ENCODE measurements at places on chromosomes 4 and X.

DNA sequence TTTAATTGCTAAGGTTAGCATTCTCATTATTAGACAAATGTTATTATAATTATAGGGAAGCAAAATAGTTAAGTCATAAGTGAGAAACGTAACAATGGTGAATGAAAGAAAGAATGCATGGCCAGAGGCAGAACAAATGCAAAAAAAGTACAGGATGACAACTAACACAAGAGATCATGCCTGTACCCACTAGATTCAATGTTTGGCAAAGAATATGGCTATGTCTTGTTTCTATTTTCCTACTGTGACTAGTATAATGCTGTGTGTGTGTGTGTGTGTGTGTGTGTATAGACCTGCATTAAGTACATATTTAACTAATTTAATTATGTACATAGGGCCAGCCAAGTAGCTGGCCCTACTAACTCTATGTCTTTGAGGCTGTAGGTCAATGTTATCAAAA is 12.9 kb upstream of the BMP2K start:
- no peak for DNase-seq

DNA sequence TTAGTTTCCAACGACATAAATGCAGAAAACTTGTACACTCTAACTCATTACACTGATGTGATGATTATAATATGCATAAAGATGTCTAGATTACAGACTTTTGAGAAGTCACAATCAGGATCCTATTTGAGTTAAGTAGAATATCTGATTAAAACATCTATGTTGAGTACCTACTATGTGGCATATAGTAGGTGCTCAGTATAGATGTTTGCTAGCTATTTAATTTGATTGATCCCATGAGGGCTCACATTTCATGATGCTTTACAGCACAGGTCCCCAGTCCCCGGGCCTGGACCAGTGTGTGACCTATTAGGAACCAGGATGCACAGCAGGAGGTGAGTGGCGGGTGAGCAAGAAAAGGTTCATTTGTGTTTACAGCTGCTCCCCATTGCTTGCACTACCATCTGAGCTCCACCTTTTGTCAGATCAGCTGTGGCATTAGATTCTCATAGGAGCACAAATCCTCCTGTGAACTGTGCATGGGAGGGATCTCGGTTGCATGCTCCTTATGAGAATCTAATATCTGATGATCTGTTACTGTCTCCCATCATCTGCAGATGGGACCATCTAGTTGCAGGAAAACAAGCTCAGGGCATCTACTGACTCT is 33.0 kb upstream of the CXCL8 start:
- no peak for DNase-seq

GRCh38 chr4:108834835-108835384 is 72.1 kb upstream of the ETNPPL start:
- DNase-seq: no peak

DNA sequence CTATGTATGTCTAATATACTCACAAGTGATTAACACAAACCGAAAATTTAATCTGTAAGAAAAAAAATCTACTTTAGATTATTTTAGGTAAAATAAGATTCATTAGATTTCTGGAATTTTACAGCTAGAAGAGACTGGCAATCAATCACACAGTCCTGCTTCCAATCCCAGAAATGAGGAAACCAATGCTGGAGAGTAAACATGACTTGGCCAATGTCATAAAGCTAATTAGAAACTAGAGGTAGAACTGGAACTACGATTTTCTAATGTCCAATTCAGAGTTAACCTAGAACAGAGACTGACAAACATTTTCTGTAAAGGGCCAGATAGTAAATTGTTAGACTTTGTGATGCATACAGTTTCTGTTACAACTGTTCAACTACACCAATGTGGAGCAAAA is 123.6 kb downstream of the CORIN start:
- no peak for DNase-seq

DNA sequence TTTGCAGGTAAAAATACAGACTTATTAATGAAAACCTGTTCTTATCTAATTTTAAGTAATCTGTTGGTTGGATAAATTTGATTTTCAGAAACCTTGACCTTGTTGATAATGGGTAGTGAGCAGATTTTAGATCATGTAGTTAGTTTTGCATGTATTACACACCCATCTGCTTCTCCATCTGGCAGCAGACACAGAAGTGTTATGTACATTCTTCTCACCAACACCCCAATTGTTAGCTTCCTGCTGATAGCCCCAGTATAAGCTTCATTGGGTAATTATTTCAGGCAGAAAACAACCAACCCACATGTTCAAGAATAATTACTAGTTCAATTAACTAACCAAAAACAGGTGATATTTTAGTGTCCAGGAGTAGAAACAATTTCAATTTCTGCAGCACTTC is 1740.5 kb upstream of the AGA start:
- DNase-seq: no peak

- DNase-seq: no peak
Observed at GRCh38 chr4:121339307-121339706, 41.5 kb downstream of the QRFPR start.

GRCh38 chr4:177118596-177118995 is 191.1 kb upstream of the NEIL3 start:
- no peak for DNase-seq

DNA sequence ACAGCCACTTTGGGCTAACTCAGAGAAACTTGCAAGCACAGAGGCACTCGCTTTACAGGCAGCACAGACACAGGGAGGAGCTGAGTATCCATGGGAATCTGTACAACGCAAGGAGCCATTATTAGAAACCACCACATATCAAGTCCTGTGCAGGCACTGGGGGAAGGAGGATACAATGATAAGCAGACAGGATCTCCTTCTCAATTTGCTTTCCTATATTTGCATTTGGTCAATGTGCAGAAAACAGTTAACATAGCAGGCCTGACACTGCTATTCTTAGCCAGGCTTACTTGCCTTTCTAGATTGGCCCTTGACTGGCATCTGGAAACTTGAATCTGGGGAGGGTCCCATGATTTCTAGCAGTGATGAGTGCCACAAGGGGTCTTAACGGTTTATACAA is 65.8 kb downstream of the TEC start:
- DNase-seq: no peak

DNA sequence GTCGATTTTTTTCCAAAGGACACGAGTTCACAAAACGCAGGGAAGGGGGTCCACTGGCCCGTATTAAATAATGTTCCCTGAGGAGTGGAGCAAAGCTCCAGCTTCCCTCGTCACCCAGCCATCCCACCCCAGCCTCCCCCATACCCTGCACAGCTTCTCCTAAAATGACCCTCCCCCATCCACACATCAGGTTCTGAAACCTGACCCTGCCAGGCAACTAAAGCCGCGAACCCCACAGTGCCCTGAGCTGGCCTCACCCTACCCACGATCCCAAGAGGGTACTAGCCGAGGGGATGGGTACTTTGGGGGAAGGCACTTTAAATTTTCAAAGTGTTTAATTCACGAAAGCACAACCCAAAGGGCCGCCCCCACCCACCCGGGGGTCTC is 634 bp downstream of the APOO start:
- no peak for DNase-seq

- DNase-seq: peak; percentile 79
Observed at GRCh38 chr4:185425647-185426352, at the start of gene UFSP2. UFSP2 (minus strand) TSS chr4:185425964; CDS start chr4:185425868, 96 bp downstream.

DNA sequence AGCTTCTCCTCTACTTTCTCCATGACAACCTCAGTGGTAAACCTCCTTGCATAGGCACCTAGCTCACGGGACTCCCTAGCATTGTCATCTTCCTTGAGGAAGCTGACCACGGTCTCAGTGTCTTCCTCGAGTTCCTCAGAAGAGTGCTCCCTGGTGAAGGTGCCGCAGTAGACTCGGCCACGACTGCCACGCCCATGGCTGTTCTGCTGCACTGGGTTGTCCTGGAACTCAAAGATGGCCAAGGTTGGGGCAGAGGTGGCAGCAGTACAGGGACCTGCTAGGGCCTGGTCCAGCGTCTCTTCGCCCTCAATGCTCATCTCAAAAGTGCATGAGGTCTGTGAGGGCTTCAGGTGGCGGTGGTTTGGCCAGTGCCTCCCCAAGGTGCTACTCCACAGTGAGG is 147.9 kb upstream of the ARHGEF9 start:
- no peak for DNase-seq

- DNase-seq: no peak
Observed at GRCh38 chr4:36088542-36088941, 155.8 kb downstream of the ARAP2 start.

DNA sequence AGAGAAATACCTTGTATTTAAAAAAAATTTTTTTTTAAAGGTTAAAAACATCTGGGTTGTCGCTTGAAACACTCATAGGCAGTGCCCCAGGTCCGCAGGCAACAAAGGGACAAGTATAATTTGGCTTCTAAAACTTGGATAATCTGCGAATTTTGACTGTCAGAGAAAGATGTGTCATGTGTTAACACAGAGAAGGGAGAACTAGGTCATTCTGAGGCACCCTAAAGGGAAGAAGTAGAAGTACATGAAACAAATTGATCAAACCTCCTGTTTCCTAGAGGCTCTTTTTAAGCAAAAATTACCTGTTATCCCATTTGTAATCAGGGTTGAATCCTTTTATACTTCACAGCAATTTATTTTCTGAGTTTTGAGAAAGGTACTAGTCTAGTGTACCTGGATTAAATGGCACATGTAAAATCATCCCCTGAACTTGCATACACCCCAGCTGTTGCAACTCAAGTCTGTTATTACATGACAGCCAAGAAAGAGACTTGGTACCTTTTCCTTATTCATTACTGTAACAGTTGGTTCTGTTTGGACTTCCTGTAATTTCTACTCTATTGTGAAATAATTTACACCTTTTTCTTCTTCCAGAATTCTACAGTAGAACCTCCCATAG is 1.7 kb downstream of the SRD5A3 start:
- no peak for DNase-seq

DNA sequence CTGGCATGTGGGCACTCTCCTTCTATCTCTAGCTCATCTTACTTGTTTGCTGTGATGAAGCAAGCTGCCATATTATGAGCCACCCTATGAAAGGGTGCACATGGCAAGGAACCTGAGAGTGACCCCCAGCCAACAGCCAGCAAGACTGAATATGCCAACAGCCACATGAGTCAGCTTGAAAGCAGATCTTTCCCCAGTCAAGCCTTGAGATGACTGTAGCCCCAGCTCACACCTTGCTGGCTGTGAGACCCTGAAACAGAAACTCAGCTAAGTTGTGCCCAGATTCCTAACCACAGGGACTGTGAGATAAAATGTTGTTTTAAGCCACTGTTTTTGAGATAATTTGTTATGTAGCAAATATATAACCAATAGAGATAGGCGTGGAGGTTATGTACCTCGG is 36.2 kb downstream of the KDM5C start:
- no peak for DNase-seq

- no peak for DNase-seq
Observed at GRCh38 chrX:1883772-1884171, 268.9 kb downstream of the ASMT start.

- DNase-seq: no peak
Observed at GRCh38 chrX:77275392-77275791, 171.8 kb upstream of the FGF16 start.

DNA sequence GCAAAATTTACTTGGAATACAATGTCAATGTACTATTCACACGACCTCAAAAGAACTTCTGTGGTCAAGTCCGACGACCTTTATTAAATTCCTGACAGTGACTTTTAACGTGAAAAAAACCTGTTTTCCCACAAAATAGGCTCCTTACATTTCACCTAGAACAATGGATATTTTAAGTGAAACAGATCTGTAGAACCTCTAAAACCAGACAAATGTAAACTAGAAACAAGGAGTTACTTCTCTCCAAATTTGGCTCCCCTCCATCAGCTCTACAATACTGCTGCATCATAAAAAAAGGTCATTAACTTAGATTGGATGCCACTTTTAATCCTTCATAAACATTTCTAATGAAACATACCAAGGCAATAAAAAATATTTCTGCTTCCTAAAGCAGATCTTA is 1.2 kb downstream of the NEK1 start:
- DNase-seq: no peak

GRCh38 chr4:140969296-140969695 is 164.0 kb downstream of the RNF150 start:
- DNase-seq: no peak

GRCh38 chr4:158859661-158860060 is 90.8 kb downstream of the FNIP2 start:
- DNase-seq: no peak

GRCh38 chrX:17759990-17760389 is 22.7 kb downstream of the SCML1 start:
- DNase-seq: no peak

Measured in stimulated activated CD4-positive, alpha-beta T cell treated with anti-CD3 and anti-CD28 coated beads, Interleukin-1b, Interleukin-23, amount 100 ng/mL, for 4 hours (primary cell).